ENCODE measurements at places on chromosomes 1 and 21.
A peak's percentile ranks its signal among the peaks of the same experiment; 100 is the strongest.

DNA sequence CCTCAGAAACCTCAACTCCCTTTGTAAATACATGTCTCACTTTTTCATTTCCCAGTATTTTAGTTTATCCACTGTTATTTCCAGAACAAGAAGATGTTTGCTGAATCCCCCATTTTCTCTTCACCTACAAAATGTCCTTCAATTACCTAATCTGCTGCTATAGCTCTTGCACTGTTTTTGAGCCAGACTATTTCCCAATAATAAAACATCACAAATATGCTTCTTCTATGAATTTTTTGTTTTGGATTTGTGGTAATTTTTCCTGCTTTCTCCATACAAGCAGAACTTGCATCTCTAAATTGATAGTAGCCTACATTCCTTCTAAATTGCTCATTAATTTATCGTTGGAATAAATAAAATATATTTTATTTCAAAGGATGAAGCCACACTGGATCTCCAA, 199.6 kb upstream of the C1orf87 start:
- DNase-seq = no peak

GRCh38 chr1:88321706-88322105, 362.4 kb upstream of the PKN2 start:
- no peak for DNase-seq

- no peak for DNase-seq
Observed at GRCh38 chr21:44884097-44884496, 10.6 kb upstream of the PTTG1IP start.

GRCh38 chr1:220521778-220522177, 6.2 kb upstream of the MARK1 start:
- peak; percentile 78 for DNase-seq

DNA sequence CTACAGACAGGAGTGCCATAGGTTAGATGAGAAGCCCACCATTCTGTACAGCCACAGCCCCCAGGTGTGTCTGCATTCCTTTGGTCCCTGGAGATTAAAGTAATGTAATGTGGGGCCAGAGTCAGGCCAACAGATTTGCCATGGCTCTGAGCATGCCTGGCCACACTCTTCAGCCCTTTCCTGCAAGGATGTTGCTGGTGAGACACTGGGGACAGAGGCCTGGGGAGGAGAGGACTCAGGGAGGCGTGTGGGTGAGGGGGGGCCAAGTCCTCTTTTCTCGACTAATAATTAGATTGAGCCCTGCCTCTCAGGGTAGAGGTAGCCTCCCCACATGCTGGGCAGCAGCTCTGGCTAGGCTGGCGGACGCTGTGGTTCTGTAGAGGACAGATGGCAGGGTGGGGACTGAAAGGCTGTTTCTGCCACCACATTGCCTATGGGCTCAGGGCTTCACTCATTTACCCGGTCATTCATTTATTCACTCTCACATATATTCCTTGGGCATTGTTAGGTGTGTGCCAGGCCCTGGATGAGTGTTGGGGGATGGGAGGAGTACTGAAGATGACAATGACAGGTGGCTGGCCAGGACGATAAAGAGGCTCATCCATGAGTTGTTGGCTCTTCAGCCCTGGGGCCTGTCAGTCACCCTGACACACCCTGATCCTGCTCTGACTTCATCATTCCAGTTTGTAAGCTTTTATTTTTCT, 7.1 kb upstream of the PRCC start:
- DNase-seq = no peak

GRCh38 chr1:22780696-22781095, 70.1 kb downstream of the EPHB2 start:
- no peak for DNase-seq

GRCh38 chr1:182095946-182096345, 34.4 kb upstream of the ZNF648 start:
- no peak for DNase-seq

DNA sequence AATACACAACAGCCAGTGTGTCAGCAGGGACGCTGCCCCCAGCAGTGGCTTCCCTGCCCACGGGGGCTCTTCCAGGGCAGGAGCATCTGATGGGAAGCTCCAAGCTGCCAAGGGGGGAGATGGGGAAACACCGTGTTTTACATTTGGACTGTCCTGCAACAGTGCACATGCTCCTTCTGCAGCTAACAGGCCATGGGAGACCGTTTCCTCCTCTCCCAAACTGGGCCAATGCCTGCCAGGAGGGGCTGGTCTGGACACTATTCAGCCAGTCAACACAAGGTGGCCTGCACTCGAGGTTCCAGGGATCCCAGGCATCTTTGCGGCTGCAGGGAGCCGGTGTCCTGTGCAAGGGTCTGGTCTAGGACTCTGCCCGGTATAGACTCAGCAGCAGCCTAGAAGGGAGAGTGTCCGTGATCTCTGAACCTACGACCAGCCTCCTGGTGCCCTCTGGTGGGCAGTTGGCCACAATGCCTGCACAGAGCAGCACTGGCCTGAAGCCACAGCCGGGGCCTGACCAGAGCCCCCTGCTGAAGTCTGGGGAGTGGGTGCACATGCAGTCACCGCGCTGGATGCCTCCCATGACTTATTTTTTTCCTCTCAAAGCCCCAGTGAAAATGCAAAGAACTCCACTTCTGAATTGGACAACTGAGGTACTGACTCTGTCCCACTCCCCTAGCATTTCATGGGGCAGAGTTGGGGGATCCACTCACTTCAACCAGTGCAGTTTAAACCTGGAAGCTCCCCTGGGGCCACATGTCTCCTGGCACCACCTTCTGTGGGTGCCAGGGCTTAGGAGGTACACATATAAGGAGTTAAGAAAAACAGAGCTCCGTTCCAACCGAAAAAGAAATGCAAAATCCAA, 33.3 kb downstream of the RCC2 start:
- DNase-seq = no peak

GRCh38 chr21:36929622-36930021, 36.8 kb downstream of the HLCS start:
- DNase-seq = no peak

GRCh38 chr1:153663211-153663610, 4.7 kb downstream of the SNAPIN start:
- no peak for DNase-seq

DNA sequence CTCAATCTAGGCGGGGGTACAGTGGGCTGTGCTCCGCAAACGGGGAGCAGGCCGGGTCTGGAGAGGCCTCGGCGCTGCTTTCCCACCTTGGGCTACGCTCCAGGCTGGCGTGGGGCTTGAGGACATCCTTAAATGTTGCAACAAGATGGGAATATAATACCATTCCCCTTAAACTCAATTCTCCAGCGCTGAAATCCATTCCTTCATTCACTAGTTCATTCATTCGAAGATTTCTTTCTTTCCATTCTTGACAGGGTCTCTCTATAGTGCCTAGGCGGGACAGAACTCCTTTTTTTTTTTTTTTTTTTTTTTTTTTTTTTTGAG, 261 bp upstream of the DPM3 start:
- DNase-seq = no peak

DNA sequence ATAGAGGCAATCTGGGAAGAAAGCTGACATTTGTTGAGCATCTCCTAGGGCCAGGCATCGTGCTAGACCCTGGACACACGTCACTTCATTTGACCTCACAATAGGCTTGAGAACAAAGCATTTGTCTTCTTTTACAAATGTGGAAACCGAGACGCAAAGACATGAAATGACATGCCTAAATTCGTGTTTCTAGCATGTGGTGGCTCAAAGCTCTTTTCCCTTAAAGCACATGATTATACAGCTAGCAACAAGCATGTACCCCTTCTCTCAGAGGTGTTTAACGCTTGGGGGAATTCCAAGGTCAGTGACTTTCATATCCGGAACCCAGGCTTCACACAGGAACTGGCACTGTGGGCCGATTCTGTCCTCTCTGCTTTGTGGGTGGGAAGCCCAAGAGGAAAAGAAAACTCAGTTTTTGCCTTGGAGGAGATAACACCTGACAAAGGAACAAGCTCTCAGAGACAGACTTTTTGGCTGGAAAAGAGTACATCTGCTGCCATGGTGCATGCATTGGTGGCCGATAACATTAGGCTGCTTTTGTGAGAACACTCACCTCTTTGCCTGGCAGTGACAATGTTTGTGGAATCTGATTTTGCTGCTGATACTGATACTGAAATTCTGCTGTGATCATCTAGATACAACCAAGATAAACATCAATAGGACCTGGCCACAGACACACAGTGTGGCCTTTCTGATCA, 15.4 kb upstream of the CD2 start:
- no peak for DNase-seq

GRCh38 chr1:21344750-21345443, 54.6 kb upstream of the ECE1 start:
- no peak for DNase-seq

GRCh38 chr1:41400225-41400624, 39.0 kb downstream of the FOXO6 start:
- no peak for DNase-seq

- no peak for DNase-seq
Observed at GRCh38 chr1:10773376-10773775, 23.1 kb downstream of the CASZ1 start.

DNA sequence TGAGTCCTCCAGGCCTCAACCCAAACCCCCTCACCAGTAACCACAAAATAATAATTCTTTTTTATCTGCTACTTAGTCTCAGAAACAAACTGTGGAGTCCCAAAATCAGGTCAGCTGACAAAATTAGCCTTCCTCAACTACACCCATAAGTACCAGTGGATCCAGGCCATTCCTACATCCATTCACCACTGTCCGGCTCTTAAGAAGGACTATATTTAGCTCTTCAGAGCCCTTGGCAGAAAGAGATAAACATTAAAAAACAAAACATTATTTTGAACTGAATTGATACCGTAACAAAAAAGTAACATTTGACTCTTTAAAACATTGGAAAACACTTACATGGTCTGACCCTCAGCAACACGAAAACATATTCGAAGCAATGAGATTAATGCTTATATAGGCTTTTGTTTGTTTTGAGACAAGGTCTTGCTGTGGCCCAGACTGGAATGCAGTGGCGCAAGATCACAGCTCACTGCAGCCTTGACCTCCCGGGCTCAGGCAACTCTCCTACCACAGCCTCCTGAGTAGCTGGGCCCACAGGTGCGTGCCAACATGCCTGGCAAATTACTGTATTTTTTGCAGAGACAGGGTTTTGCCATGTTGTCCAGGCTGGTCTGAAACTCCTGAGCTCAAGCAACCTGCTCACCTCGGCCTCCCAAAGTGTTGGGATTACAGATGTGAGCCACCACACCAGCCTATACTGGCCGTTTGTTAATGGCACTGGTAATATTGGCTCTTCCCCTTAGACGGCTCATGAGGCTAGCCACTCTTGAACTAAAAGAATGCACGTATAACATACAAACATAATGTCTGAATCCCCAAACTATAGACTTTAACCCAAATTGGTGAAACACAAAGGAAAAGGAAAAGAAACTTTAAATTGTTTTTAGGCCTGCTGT, 330.7 kb downstream of the SMYD3 start:
- no peak for DNase-seq

GRCh38 chr1:115330480-115331013, 7.5 kb downstream of the NGF start:
- DNase-seq = no peak

DNA sequence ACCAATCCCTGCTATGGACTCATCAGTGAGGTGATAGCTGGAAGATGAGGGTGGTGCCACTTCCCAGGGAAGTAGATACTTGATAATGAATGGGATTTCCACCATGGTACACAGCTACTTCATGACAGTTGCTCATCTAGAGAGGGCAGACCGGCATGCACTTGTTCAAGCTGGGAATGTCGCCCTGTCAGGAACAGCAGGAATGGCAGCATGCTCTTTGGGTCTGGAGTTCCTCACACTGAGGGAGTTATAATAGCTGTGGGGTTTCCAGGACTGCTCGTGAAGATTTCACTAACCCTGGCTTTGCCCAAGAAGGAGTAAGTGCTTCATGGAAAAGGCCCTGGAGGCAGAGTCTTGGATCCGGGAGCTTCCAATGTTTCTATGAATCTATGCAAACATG, 129.2 kb downstream of the PSMG1 start:
- DNase-seq = no peak

DNA sequence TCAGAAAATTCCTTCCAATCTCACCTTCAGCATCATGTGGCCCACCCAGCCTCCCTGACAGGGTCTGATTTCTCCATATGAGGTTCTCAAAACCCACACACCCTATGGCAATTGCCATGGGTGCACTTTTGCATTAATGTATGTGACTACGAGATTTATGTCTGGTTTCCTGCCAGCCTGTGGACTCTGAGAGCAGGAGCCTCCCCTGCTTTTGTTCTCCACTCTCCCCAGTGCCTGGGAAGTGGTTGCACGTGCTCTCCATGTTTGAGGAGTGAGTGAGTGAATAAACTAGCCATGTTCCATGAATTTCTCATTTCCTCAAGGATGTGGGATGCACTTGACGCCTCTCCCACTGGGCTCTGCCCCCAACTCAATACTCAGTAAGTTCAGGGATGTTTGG, 91.2 kb downstream of the ACTL8 start:
- no peak for DNase-seq

GRCh38 chr1:151680391-151680790, 36.2 kb downstream of the CELF3 start:
- DNase-seq = no peak

GRCh38 chr1:51331206-51332100, 1.1 kb upstream of the TTC39A start:
- DNase-seq = no peak

- no peak for DNase-seq
Observed at GRCh38 chr1:160451859-160452232, 51.5 kb downstream of the VANGL2 start.

GRCh38 chr1:178864326-178864725, 6.6 kb downstream of the ANGPTL1 start:
- DNase-seq = no peak

GRCh38 chr1:147245586-147246021, 3.1 kb downstream of the CHD1L start:
- no peak for DNase-seq

DNA sequence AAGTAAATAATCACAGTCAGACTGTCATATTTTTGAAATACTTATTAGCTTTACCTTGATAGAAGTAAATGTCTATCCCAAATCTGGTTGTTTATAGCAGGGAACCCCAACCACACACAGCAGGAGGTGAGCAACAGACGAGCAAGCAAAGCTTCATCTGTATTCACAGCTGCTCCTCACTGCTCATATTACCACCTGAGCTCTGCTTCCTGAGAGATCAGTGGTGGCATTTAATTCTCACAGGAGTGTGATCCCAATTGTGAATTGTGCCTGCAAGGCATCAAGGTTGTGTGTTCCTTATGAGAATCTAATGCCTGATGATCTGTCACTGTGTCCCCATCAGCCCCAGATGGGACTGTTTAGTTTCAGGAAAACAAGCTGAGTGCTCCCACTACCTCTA, 104.3 kb downstream of the GPATCH2 start:
- no peak for DNase-seq

- no peak for DNase-seq
Observed at GRCh38 chr1:190320952-190321351, 156.7 kb downstream of the BRINP3 start.

DNA sequence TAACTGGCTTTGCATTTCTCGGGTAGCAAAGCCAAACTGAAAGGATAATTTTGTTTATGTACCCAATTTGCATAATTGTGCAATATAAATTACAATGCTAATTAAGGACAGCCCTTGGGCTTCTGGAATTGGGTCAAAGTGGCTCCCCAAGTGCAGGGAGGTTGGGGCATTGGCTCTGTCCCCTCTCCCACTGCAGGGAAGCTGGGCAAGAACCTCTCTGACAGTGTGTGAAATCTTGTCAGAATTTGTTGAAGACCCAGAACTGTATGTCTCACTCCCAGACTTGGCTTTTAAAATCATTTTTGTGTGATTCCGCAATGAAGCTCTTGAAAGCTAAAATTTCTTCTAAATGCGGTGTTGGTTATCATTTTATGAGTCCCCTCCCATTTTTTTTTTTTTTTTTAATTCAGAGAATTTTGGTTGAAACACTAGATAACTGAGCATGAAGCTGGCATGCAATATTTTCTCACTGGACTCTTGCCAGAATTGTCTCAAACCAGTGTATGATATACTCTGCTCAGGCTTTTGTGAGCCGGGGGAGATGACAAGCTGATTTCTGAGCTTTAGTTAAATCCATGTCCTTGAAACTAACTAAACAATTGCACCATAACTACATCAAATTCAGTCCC, 878.9 kb upstream of the CXADR start:
- no peak for DNase-seq
